SIG-M5 (cell line): ENCODE measurements at places on chromosomes 7 and 10.

GRCh38 chr7:73742338-73742752 is 3.7 kb upstream of the ABHD11 start:
- DNase-seq: no peak

DNA sequence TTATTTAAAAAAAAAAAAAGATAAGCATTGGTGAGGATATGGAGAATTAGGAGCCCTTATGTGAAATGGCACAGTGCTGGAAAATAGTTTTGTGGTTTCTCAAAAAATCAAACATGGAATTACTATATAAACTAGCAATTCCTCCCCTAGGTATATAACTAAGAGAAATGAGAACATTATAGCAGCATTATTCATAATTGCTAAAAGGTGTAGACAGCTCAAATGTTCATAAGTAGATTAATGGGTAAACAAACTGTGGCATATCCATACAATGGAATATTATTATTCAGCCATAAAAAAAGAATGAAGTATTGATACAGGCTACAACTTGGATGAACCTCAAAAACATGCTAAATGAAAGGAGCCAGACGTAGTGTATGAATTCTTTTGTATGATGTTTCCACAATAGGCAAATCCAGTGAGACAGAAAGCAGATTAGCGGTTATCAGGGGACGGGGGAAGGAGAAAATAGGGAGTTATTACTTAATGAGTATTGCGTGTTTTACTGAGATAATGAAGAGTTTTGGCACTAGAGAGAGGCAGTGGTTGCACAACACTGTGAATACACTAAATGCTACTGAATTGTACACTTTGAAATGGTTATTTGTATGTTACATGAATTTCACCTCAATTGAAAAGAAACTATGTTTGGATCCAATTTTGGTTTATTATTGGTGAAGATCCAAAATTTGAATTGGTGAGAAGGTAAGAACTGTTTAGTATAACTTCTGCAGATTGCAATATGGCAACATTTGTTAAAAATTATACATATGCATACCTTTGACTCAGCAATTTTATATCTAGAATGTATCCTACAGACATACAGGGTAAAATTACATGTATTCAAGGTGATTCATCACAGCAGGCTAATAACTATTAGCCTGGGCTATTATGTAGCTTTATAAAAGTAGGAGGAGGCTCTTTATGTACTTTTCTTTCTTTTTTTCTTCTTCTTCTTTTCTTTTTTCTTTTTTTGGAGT is 69.7 kb downstream of the VCL start:
- no peak for DNase-seq

DNA sequence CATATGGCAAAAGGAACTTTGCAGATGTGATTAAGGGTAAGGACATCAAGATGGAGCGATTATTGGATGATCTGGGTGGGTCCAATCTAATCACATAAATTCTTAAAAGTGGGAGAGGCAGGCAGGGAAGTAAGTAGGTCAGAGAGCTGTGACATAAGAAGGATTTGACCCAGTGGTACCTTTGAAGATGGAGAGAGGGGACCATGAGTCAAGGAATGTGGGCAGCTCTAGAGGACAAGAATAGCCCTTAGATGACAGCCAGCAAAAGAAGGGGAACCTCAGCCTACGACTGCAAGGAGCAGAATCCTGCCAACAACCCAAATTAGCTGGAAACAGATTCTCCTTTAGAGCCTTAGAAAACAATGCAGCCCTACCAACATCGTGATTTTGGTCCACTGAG is 34.5 kb downstream of the LAMB1 start:
- DNase-seq: no peak

GRCh38 chr10:1669433-1669832 is 67.9 kb downstream of the ADARB2 start:
- no peak for DNase-seq

GRCh38 chr10:17888189-17888588 is 63.5 kb upstream of the SLC39A12 start:
- no peak for DNase-seq

DNA sequence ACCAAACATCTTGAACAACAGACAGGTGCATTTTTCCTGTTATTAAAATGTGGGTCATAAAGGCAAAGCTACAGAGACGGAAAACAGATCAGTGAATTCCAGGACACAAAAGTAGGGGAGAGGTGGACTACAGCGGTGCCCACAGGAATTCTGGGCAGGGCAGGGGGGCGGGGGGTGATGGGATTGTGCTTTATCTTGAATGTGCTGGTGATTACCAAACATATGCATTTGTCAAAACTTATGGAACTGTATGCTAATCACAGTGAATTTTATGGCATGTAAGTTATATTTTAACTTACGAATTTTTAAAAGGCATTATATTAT is 519.4 kb downstream of the CNTNAP2 start:
- DNase-seq: no peak
